ENCODE measurements at places on chromosomes 7 and 10.

DNA sequence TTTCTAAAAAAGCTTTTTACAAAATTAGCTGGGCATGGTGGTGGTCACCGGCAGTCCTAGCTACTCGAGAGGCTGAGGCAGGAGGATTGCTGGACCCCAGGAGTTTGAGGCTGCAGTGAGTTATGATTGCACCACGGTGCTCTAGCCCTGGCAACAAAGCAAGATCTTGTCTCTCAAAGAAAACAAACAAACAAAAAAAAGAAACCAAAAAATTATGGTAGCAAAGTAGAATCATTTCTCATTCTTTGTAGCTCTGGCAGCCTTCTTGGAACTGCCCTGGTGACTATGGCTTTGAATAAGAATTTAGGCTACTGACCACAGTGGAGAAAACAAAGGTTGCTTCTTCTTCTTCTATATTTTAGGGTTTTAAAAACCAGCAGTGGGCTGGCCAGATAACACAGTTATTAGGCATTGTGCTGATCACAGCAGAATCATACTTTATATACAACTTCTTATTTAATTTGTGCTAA, 41.9 kb upstream of the PRKAR2B start:
- no peak for DNase-seq

GRCh38 chr7:128919881-128920799, 9.6 kb upstream of the KCP start:
- no peak for DNase-seq

DNA sequence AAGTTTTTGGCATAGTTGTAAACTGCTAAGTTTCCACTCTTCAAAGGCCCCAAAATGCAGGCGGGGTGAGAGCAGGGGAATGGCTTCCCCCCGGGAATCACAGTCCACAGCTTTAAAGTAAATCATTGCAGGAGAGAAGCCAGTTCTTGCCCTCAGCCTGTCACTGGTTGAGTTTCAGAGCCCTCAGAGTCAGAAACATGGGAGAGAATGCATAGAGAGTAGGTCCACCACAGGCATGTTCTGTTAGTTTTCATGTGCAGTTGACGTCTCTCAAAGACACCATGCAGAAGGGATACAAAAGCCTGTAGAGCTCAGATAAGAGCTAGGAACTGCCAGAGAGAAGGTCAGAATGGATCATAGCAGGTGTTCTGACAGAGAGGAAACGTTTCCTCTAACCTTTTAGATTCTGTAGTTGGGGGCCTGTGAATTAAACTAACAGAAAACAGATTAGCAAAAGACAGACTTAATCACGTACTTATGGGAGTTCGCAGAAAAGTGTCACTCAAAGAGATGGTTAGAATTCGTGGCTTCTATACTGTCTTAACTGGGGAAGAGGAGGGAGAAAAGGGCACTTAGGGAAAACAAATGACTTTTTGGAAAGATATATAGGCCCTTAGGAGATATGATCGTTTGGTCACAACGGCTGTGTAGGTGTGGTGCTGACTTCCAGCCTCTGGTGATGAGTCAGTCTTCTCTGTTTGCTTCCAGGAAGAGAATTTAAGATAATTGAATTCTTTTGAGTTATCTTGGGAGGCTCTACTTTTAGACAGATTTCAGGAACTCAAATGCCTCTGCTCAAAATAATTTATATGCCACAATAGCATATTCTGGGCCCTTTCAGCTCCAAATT, 48.0 kb upstream of the MSRB2 start:
- no peak for DNase-seq

GRCh38 chr7:116986611-116987565, 33.6 kb downstream of the ST7 start:
- no peak for DNase-seq

GRCh38 chr7:92851732-92852131, 15.4 kb upstream of the CDK6 start:
- no peak for DNase-seq

GRCh38 chr7:35555386-35555785, 139.5 kb downstream of the HERPUD2 start:
- DNase-seq: no peak

DNA sequence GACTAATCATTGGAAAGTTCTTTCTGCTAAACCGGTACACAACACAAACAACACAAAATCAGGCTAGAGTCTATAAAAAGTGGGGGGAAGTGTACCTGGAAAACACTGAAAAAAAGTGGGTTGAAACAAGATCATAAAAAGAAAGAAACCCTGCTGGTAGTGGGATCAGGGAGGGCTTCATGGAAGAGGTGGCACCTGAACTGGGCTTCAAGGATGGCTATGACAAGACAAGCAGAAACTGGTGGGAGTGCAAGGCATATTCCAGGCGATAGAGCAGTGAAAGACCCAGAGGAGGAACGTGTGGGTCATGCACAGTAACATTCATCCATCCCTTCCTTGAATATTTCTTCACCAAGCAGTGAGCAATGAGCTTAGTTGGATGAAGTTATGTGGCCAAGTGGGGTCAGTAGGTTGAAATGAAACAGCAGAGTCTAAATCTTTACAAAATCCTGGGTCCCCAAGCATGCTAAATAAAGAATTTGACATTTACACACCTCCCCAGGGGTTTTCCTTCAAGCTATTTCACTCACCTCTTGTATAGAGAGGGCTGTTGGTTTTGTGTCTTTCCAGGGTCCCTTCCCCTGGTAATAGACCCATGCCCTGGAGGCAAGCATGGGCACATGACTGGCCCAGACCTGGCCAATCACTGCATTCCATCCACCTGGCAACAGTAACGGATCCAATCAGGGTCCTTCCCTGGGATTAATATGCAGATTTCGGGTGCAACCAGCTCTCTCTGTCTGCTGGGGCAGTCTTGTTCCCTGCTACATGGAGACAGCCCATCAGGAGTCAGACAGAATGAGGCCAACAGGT, 38.2 kb downstream of the SPOCK2 start:
- no peak for DNase-seq

DNA sequence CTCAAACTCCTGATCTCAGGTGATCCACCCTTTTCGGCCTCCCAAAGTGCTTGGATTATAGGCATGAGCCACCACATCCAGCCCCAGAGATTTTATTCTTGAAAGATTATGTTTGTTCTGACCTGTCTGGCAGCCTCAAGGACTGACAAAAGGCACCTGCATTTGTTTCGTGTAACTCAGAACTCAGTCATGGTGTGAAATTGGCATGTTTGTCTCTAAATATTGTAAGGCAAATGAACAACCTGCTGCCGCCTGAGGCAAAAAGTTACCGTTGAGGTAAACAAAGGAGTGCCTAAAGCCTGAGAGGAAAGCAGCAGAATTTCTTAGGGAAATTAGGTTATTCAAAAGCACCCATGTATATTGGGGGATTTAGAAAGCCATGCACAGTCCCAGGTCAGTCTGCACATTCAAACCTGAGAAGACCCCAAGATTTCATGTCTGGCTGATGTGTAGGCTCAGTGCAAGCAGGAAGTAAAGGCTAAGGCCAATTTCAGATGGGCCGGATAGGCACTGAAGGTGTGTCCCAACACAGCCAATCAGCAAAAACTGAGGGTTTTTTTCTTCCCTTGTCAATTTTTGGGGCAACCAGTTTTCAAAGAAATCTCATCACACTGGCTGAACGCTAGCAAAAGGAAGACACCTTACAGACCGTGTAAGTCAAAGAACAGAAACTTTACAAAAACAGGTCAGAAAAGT, 33.3 kb upstream of the HHEX start:
- DNase-seq: no peak

GRCh38 chr7:138170959-138171703, 94.9 kb downstream of the AKR1D1 start:
- DNase-seq: no peak

DNA sequence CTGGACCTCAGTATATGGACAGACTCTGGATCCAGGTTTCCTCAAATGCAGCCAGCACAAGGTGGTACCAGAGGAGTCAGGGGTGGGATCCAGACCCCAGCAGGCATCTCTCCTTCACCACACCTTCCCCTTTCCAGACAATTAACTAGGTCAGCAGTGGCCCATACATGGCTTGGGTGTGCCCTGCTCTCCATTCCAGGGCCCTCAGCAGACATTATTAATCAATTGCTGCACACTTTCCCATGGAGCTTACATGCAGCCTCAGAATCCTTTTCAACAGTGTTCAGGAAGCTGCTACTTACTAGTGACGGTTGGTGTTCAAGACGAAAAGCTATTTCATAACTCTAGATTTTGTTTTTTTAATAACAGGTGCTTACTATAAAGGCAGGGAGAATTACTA, 6.0 kb downstream of the COL13A1 start:
- no peak for DNase-seq

- no peak for DNase-seq
Measured at GRCh38 chr7:100546926-100547800, 8.2 kb downstream of the AGFG2 start.

DNA sequence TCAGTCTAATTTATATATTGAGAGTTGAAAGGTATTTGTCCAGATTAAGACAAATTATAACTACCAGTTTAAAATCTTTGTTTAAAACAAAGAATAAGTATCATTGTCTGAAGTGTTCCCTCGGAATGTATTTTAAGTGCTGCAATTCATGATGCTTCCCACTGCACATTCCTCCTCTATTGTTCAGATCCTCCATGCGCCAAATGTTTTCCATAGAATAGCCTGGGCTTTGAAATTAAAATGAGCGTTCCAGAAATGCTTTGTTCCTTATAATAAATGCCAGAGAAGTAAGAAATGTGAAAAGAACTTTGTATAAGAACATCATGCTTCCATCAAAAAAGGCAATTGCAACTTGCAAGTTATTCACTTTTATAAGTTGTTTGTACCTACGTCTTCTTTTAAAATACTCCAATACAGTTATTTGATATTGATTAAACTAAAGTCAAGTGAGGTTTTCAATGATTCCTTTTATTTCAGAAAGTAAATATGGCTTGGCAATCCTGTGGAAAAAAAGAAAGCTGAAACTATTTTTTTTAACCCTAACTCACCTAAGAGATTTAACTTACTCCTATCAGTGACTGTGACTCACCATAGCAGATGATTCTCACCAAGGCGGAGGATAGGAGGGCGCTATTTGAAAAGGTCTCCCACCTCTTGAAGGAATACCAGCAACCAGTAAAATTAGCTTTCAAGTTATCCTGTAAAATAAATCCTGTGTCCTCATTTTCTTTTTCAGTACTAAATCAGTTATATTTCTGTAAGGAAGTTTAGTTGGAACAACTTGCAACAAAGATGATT, 85.8 kb downstream of the CTNNA3 start:
- no peak for DNase-seq

- DNase-seq: no peak
Measured at GRCh38 chr7:149809215-149809614, 29.0 kb upstream of the ZNF862 start.

DNA sequence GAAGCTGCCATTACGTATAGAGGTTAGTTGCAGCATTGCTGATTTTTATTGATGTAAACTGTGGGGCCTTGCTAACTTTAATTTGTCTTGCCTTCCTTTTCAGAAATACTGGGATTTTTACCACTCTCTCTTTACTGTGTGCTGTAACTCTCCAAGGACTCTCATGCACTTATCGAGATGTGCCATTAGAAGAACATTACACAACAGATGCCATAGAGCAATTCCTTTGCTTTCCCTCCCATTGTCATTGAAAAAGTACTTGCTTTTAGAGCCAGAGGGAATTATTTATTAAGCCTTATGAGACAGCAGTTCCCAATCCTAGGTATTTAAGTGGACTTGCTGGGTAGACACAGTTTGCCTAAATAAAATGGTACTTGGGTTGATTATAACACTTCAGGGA, 51.7 kb downstream of the ASB4 start:
- no peak for DNase-seq

GRCh38 chr7:35553519-35553918, 141.4 kb downstream of the HERPUD2 start:
- DNase-seq: no peak

DNA sequence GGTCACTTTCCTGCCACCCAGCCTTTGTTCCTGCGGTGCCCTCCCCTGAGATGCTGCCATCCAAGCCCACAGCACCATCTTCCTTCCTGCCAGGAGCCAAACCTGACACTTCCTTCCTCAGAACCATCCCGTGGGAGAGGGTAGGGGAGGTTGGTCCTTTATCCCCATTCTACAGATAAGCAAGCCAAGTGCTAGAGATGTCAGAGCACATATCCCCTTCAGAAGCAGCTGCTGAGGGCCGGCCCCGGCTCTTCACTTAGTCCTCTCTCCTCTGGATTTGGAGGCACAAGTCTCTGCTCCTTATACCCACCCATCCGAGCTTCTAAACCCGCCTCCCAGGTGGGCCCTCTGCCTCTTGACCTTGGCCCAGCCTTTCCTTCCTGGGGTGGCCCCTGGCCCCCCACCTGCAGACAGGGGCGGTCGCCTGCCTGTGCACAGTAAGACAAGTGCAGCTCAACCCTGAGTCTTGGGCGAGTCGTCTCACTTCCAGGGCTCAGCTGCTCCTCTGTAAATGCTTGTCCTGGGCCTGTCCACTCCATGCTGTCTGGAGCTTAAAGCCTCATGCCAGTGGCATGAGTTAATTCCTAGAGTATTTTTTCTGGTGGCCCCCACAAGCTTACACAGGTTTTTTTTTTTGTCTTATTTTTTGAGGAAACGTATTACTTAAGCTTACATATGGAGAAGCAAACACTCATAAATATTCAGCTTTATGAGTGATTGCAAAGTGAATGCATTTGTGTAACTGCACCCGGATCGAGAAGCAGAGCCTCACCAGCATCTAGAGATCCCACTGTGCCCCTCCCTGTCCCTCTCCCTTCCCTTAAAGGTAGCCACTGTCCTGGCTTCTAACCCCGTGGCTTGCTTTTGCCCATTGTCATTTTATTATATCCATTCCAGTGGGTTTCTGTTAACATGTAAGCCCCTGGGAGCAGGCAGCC, 125.1 kb downstream of the CDH23 start:
- no peak for DNase-seq

DNA sequence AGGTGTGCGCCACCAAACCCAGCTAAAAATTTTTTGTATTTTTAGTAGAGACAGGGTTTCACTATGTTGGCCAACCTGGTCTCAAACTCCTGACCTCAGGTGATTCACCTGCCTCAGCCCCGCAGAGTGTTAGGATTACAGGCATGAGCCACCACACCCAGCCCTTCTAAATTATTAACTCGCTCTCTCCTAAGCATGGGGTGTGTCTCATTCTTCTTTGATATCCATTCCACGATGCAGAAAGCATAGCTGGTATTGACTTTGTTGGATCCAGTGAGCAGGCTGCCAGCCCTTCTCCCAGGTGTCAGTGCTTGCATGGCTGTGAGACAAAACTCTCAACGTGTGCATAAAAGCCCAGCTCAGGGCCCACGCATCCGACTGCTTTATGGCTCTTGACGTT, 254.1 kb upstream of the PFKP start:
- no peak for DNase-seq

DNA sequence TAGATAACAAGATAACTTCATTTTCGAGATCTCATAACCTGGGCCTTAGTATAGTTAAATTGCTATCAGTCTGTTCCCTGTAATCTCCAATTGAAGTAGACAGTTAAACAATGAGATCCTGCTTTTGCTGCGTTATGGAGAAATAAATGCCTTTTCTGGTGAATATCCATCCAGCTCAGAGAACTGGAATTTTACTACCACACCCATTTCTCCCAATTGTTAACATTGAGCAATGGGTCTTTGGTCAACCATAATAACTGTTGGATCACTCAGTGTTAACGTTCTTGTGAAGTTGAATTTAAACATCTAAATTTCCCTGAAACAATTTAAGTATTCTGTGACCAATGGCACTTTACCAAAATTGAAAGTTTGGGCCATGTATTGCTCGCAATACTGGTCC, 3.0 kb downstream of the CALU start:
- no peak for DNase-seq

Data from NCI-H1436 treated with DMSO at 0.1 percent for 48 hours (cell line).